ENCODE measurements at places on chromosomes 3 and 15.

GRCh38 chr15:83880529-83880928, 226.6 kb downstream of the ADAMTSL3 start:
- DNase-seq, result no peak

DNA sequence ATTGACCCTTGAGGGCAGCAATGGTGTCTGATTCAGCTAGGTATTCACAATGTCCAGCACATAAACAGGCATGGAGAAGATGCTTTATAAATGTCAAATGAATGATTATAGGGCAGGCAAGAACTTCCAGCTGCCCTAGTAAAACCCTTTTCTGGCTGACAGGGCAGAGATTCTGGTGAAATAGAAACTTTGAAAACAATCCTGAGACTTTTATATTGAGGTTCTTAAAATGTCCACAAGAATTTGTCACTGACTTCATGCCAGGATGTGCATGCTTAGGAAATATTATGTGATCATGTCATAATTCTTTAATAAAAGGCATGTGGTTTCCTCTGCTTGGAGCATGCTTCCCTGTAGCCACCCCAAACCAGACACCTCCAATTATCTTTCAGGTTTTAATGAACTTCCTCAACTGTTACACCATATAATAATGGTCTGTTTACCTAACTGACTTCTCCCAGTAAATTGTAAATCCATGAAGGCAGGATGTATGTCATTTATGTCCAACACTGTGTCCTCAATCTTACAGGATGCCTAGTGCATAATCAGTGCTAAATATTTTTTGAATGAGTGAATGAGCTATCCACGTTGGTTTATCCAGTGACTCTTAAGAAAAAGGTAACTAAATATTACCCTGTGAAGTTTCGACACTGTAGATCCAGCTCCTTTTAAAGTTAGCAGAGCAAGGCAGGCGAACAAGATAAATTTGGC, 43.4 kb upstream of the CLRN1 start:
- no peak for DNase-seq

- no peak for DNase-seq
Observed at GRCh38 chr3:50236484-50237132, 604 bp downstream of the GNAI2 start.

DNA sequence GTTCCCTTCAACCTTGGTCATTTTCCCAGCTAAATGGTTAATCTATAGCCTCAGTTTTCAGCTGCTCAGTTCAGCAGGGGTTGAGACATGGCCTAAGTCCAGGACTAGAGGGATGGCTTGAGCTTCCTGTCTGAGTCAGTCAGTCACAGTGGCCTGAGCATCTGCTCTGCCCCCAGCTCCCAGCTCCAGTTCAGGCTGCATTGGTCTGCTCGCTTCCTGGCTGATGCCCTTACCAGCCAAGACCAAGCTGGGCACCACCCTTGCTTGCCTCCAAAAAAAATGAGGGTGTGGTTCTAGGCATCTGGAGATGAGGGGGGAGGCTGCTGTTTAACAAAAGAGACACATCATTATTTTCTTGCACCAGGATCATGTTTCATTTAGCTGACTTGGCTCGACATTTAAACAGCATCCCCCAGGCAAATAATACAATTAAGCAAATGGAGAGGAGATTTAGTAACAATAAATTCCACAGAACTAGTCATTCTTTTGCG, 70.7 kb downstream of the WNT5A start:
- DNase-seq, result no peak

DNA sequence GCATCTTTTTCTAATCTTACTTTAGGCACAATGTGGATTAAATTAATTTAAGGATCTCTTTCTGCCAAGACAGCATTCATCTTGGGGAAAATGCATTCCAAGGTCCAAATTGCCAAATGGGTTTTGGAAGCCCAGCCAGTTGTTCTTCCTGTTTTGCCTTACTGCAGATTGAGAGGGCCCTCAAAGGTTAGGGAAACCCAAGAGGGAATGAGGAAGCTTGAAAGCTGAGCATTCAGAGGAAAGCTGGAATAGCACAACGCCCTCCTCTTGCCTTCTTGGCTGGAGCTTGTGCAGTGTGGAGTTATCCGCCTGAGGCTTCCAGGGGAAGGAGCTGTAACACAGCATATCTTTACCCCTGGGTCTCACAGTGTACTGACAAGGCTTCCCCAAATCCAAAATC, 18.2 kb upstream of the SACM1L start:
- DNase-seq, result no peak

GRCh38 chr3:129650256-129650872, 43.9 kb upstream of the PLXND1 start:
- peak; percentile 70 for DNase-seq

DNA sequence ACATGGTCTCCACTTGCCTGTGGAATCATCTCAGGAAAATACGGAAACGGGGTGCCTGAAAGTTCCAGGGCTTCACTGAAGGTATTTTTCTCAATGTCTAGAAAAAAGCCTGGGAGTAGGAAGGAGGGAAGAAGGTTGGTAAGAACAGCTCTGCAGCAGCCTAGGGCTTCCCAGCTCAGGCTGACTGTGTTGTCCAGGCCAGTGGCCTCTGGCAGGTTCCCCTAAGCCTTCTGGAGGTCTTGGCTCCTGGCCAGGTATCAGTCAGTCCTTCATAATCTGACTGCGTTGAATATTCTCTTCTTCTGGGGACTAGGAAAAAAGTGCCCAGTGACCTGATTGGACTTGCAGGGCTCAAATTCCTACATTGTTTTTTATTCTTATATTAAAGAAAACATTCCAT, 38.6 kb downstream of the SSR3 start:
- no peak for DNase-seq

- no peak for DNase-seq
Observed at GRCh38 chr3:4517643-4518311, 24.6 kb downstream of the ITPR1 start.

GRCh38 chr3:155425396-155425795, 131.9 kb upstream of the STRIT1 start:
- no peak for DNase-seq

- DNase-seq, result no peak
Observed at GRCh38 chr3:87288446-87288845, 12.1 kb upstream of the POU1F1 start.

GRCh38 chr3:107106316-107106715, 270.9 kb upstream of the CCDC54 start:
- DNase-seq, result no peak

GRCh38 chr3:83926291-83926690, 1032.5 kb upstream of the CADM2 start:
- no peak for DNase-seq

DNA sequence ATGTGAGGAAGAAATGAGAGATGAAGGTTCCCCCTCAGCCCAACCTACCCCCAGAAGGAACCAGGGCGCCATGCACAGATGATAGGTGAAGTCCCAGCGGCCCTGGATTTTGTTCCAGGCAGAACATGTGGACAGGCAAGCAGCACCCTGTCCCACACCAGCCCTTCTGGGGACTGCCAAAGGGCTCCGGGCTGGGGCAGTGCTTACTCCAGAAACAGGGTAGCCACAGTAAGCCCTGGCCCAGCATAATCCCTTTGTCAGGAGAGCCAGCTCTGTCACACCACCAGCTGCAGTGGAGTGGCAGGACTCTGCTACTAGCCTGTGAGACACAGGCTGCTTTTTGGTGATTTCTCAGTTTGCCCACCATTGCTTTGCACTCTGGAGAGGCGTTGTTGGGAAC, 6.3 kb downstream of the FBXL22 start:
- DNase-seq, result no peak

- no peak for DNase-seq
Observed at GRCh38 chr3:141722648-141723047, 15.4 kb upstream of the RNF7 start.

- DNase-seq, result no peak
Observed at GRCh38 chr3:184352149-184352785, 9.1 kb downstream of the CLCN2 start.

GRCh38 chr3:27673701-27674100, 48.4 kb downstream of the EOMES start:
- DNase-seq, result no peak

DNA sequence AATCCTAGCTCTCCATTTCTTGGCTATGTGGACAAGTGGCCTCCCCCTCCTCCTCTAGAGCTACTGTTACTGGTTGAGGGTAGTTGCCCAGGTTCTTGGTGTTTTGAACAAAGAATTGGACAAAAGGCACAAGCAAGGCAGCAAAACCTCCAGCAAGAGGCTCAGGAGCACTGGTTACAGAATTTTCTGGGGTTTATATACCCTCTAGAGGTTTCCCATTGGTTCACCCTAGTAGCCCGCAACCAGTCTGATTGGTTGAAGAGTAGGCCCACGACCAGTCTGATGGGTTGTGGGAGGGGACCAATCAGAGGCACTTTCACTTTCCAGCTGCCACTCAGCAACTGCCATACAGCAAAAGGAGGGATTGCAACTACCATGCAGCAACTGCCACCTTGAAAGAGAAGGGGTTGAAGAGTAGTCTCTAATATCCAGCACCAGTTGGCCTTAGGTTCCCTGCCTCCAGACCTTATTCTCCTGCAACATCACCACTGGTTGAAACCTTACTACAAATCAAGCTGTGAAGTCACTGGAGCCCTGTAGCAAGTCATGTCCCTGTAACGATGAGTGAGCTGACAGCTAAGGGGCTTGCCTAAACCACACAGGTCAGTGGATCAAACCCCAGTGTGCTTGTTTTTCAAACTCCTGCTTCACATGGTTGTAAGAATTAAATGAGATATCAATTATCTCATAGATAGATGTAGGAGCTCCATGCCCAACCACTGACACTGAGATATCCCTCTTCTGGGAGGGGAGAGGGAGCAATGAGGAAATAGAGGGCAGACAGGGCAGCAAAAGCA, 2.9 kb upstream of the C15orf39 start:
- DNase-seq, result no peak

DNA sequence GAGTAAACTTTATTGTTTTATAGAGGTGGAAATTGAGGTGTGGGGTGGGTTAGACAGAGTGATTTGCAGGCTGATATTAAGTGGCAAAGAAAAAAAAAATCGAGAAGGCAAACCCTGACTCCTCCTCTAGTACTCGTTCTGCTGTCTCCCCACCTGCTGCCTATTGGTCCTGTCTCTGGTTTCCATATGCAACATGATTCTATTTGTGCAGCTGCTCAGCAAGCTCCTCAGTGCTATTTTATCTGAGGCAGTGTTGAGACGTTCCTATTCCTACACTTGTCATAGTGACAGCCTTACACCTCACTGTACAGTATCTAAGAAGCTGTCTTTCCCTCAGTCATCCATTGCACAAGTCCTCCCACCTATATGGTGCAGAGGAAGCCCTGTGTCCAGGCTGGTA, 45.1 kb downstream of the RSL24D1 start:
- DNase-seq, result no peak

- no peak for DNase-seq
Observed at GRCh38 chr3:12255393-12255792, 33.5 kb upstream of the PPARG start.

DNA sequence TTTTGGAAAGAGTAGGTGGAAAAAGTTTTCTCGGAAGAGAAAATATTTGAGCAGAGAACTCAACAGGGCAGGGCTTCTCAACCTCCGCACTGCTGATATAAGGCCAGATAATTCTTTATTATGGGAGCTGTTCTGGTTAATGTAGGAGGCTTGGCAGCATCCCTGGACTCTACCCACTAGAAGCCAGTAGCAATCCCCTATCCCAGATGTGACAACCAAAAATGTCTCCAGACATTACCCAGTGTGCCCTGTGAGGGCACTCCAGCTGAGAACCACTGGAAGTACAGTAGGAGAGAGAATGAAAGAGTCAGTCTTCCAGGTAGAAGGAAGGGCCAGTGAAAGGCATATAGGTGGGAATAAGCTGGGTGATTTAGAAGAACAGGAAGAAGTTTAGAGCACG, 647.8 kb upstream of the ADAMTS9 start:
- DNase-seq, result no peak
